ENCODE measurements at places on chromosomes 4 and X.

GRCh38 chr4:139826426-139826825 is 160.8 kb downstream of the MGST2 start:
- DNase-seq: no peak

DNA sequence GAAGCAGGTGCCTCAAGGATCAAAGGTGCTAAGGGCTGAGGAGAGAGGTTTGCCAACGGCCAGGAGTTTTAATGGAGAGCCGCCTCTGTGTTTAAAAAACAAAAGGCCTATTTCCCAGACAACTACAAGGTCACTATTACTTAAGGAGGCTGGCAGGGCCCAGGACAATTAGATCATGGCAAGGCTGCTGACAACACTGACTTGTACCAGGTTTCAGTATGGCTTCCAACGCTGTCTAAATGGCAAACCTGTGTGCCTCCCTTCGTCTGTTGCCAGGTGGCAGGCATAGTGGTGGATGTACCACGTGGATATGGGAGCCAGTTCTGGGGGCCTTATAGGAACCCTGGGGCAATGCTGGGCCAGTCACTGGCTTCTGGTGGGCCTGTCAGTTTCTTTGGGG is 41.0 kb downstream of the NSG1 start:
- no peak for DNase-seq

DNA sequence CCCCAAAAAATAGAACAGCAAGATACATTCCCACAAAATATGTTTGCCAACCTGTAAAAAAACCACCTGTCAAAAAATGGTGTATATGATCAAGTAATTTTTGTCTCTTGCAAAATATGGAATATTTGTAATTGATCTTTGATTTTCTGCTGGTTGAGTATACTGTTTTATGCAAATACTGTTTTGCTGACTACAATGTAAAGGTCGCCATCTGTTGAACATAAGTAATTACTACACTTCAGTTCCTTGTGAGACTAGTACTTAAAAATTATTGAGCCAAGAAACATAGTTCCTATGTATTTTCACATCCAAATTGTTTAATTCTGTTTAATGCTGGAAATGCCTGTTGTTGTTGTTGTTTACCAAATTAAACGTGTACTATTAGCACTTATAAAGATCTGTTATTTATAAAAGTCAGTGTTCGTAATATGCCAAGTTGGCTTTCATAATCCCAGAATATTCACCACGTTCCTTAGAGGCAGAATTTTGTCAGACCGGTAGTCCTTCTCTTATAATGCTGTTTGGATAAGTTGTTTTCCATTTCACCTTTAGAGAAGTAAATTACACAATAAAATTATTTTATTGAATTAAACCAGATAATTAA is 144.2 kb downstream of the PDLIM5 start:
- DNase-seq: no peak

GRCh38 chr4:47031751-47032404 is 511 bp downstream of the GABRB1 start:
- peak; percentile 63 for DNase-seq

- DNase-seq: no peak
These were observed 22.2 kb downstream of the AKAP14 start for GRCh38 chrX:119917877-119918276.

DNA sequence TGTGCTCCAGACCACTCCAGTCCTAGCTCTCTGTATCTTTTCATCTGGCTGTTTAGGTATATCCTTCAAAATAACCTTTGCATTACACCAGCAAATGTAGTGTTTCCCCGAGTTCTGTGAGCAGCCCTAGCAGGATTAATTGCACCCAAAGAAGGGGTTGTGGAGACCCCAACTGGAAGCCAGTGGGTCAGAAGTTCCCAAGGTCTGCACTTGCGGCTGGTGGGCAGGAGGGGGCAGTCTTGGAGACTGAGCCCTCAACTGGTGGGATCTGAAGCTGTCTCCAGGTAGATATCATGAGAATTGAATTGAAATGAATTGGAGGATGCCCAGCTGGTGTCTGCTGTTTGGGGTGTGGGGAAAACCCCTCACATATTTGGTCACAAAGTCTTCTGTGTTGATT is 1485.3 kb upstream of the TENM3 start:
- DNase-seq: no peak

DNA sequence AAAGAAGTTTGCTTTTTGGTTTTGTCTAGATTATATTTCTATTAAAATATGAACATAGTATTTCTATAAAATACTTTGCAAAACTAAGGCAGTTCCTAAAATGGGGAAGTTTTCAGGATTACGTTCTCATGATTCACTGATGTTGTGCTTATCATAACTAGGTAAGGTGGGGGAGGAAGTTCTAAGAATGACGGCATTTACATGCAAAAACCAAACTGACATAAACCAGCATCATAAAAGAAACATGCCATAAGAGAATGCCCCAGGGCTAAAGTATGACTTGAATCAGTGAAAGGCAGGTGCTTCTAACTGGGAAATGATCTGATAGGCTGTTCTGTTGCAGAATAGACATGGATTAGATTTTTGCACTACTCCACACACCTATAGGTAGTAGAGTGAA is 204.7 kb upstream of the JADE1 start:
- DNase-seq: no peak

DNA sequence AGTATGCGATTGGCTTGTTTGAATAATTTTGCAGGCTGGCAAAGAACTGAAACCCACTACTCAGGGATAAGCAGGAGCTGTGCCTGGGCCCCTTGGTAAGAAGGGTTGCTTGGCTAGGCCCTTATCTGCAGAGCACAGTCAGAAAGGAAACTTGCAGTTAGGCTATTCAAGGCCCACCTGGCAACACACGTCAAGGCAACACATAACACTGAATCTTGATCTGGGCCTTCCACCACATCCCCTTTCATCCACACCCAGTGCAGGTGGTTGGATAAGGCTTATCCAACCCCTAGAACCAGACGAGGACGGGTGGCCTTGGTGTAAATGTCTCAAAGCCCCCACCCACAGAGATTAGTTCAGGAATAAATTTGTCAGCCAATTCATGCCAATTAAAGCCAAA is 72.8 kb upstream of the NEIL3 start:
- DNase-seq: no peak

- DNase-seq: peak; percentile 22
These were observed 18.6 kb upstream of the ZIC3 start for GRCh38 chrX:137547291-137547690.

GRCh38 chr4:148215202-148215601 is 227.0 kb downstream of the NR3C2 start:
- DNase-seq: peak; percentile 25

- no peak for DNase-seq
These were observed 13.5 kb downstream of the KDM5C start for GRCh38 chrX:53211391-53211978.

DNA sequence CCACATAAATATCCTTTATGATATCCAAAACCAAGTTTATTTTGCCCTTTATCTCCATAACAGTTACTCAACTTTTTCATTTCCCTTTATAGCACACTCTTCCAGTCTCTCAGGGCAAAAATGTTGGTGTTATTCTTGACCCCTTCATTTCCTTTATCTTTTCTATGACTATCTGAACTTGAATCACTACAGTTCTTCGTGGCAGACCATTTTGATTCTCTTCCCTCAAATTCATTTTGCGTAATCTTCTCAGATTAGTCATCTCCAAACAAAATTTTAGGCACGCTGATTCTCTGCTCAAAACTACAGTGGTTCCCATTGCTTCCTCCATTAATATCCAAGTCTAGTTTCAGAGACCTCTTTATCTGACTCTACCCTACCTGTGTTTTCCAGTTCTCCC is 26.1 kb downstream of the RUFY3 start:
- no peak for DNase-seq

DNA sequence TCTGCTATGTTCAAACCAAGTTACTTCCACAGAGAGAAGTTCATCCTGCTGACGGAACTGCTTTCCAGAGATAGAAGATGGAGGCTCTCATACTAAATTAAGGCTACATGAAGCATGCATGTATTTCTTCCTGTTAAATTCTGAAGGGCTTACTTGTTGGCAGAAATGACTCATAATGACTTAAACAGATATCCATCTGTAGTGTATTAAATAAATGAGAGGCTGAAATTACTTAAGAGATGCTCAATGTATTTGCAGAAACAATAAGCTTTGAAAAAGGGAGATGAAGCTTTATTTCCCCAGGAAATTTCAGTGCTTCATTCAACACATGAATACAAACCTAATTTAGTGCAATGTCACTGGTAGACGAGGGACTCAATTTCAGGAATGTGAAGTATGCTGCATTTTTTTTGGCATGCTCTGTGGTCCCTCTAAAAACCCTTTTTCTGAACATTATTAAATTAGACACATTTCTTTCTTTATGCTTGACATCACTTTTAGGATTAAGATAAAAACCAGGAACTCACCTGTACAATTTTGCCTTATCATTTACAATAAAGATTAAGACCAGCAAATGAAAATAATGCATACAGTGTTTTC is 759.1 kb upstream of the POU3F4 start:
- no peak for DNase-seq

GRCh38 chrX:108795240-108795639 is 58.9 kb upstream of the IRS4 start:
- no peak for DNase-seq

- DNase-seq: no peak
These were observed 94.6 kb downstream of the LIMCH1 start for GRCh38 chr4:41632481-41633073.

GRCh38 chr4:76458297-76458696 is 23.3 kb downstream of the SHROOM3 start:
- no peak for DNase-seq

DNA sequence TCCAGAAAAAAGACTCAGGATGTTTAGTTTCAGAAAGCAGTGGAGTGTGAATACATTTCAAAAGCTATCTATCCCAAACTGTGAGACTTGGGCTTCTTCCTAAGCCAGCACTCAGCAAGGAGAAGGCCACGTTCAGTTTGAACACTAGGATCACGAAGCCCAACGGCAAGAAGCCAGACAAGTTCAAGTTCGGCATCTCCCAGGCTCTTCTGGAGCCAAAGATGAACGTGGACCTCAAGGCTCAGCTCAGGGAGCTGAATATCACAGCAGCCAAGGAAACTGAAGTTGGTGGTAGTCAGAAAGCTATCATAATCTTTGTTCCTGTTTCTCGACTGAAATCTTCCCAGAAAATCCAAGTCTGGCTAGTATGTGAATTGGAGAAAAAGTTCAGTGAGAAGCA is 7.6 kb downstream of the PLAC1 start:
- DNase-seq: no peak

DNA sequence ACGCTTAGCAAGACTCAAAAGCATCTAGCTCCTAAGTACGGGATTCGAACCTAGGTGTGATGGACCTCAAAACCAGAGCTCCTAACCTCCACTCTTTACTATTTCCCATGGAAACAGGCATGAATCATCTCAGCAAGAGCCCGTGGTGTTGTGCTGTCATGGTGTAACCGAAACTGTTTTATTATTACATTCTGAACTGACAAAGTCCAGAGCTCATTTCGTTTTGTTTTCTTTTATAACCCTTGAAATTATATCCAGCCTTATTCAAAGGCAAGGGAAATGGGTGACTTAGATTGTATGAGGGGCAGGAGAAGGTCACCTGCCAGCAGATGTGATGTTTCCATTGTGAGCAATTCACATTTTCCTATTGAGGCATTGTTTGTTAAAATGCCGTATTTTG is 301.1 kb downstream of the FRMPD4 start:
- DNase-seq: no peak

DNA sequence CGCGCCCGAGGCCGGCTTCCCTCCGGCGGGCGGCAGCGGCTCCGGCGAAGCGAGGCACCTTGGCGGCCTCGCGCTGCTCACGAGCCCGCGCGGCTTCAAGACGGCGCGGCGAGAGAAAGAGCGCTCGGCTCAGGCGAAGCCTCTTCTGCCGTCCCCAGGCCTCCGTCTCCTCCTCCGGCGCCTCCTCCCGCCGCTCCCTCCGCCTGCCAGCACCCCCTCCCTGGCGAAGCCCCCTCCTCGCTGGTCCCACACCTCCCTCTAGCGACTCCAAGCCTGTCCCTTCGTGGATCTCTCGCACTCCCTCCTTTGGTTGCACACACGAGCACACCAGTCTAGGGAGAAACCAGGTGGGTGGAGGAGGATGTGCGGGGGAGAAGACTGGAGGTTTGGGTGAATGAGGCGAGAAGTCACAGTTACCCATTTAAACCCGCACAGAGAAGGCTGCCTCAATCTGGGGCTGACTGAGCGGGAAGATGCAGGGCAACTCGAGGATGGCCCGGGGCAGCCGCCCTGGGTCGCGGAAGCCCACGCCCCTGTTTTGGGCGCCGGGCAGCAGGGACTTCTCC is at the start of gene CAMK2D:
Gene CAMK2D, minus strand, starts transcription at position 119 of the 566 bp plus-strand sequence. CDS start 670 bp downstream, outside the sequence.
- DNase-seq: no peak

GRCh38 chrX:111098874-111099273 is 2.9 kb downstream of the PAK3 start:
- DNase-seq: peak; percentile 22

DNA sequence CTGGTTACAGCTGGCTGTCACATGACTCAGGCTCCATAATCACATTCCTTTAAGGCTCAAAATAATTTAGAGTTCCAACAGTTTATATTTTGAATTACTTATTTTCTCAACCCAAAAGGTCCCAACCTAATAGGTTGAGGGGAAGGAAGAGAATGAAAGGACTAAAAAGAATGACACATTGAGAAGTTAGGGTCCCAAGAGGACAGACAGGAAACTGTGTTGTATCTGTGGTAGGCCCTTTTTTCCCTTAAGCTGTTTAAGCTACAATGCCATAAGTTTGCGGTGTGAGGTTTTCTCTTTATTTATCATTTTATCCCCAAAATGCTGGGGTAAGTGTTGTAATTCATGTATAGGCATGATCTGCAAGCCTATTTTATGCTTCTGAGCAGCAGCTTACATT is 290.2 kb downstream of the ZNF674 start:
- DNase-seq: peak; percentile 16

DNA sequence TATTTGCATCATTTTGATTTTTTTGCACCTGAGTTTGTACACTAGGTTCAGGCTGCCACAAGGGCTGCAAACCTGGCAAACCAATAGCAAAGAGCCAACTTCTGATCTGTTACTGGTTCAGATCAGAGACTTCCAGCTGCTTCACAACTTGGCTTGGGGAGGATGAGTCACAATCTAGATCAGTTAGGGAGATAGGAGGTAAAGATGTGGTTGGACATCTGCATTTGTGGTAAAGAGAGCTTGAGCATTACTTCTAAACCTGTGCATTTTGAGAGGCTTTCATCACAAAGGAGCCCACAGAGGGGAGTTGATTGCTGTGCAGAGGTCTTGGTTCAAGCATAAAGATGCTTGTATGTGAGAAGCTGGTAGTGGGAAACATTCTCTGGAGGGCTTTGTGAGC is 34.5 kb downstream of the LINC00632 start:
- DNase-seq: no peak

- no peak for DNase-seq
These were observed 181.9 kb downstream of the SPRY1 start for GRCh38 chr4:123578276-123579029.
